ENCODE measurements at places on chromosomes 5 and 9. TPM values are rescaled to one million over a fixed set of nuclear protein-coding genes. Genes with fewer than 3 reads are reported as not detected.

The GRIA1 gene
- not detected for total RNA-seq

The TSLP gene
- total RNA-seq: not detected

The IQGAP2 gene
- total RNA-seq: 2.1 TPM

The SFXN1 gene
- 97.6 TPM for total RNA-seq

The PKD2L2 gene
- total RNA-seq: not detected

The ACSL6 gene
- not detected for total RNA-seq

The NEUROG1 gene
- total RNA-seq: not detected

The ROPN1L gene
- total RNA-seq: 2.3 TPM

The BNIP1 gene
- 15.6 TPM for total RNA-seq

The SLC6A7 gene
- not detected for total RNA-seq

The OR13F1 gene
- total RNA-seq: not detected

The SLC6A3 gene
- total RNA-seq: 0.53 TPM

Measured in A549 treated with GW870086 at 1 μM for 4 hours (cell line).